ENCODE measurements at places on chromosomes 2 and 18. TPM values are rescaled to one million over a fixed set of nuclear protein-coding genes. Genes with fewer than 3 reads are reported as not detected.

Gene OSBPL1A
- total RNA-seq: 42.9 TPM

Gene DCC
- total RNA-seq: not detected

DNA sequence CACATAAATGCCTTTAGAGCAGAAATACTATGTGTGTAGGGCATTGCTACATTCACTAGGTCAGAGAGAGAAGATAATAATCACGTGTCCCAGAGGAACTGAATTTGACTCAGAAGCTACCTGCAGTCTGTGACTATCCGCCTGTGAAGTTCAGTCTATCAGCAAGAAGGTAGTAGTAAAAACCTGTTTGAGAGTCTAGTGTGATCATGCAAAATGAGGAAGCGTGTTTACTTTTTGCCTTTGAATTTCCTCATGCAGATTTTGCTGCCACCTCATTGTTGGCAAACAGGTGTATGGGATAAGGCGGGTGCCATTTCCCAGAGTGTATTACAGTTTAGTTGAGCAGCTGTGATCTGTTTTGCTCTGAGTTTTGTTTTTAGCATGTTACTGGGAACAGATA lies 403.9 kb upstream of the FANCL start:
- H3K27ac ChIP-seq: no peak overlapping the region
- no peak for DNase-seq
- H3K4me3 ChIP-seq: no peak overlapping the region
- H3K27me3 ChIP-seq: no peaks in the 10 kb centered on the region
- no peaks in the 10 kb centered on the region for H3K36me3 ChIP-seq

Gene RAB6C
- not detected for total RNA-seq

DNA sequence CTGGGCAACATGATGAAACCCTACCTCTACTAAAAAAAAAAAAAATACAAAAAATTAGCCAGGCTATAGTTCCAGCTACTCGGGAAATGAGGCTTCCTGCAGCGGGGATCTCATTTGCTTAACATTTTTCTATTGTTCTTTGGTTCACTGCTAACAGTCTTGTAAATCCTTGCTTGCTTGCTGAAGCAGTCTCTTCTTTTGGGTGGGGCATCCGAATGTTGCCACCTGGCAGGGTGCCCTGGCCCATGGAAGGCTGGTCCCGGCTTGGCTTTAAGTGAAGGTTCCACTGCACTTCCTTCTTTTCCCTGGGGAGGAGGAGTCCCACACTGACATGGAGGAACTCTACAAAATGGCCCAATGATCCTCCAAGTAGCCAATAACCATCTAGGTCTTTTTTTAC lies 6.0 kb upstream of the ANKRD29 start:
- no peaks in the 10 kb centered on the region for H3K4me1 ChIP-seq
- DNase-seq: no peak
- no peak overlapping the region for H3K4me3 ChIP-seq
- H3K36me3 ChIP-seq: no peaks in the 10 kb centered on the region

GRCh38 chr2:234032279-234032856 lies 18.1 kb upstream of the SPP2 start:
- DNase-seq: no peak
- no peaks in the 10 kb centered on the region for H3K4me1 ChIP-seq
- H3K27me3 ChIP-seq: no peaks in the 10 kb centered on the region
- H3K36me3 ChIP-seq: no peaks in the 10 kb centered on the region
- no peak overlapping the region for H3K27ac ChIP-seq

Gene ASNSD1
- 18.1 TPM for total RNA-seq

Gene CCDC150
- 7.1 TPM for total RNA-seq

Gene ALPI
- not detected for total RNA-seq

Gene ATP8B1
- total RNA-seq: 30.9 TPM

GRCh38 chr2:42721898-42722297 lies 42.0 kb downstream of the OXER1 start:
- no peaks in the 10 kb centered on the region for H3K27me3 ChIP-seq
- H3K27ac ChIP-seq: peak overlapping the region; percentile 49
- DNase-seq: no peak
- H3K36me3 ChIP-seq: peaks cover 6% of the 10 kb centered on the region
- H3K4me1 ChIP-seq: no peaks in the 10 kb centered on the region
- H3K4me3 ChIP-seq: no peak overlapping the region

Gene DYSF
- total RNA-seq: 58.3 TPM

- no peaks in the 10 kb centered on the region for H3K36me3 ChIP-seq
- H3K4me1 ChIP-seq: peaks cover 30% of the 10 kb centered on the region
- peak overlapping the region; percentile 77 for H3K27ac ChIP-seq
These were observed 134.5 kb upstream of the CTAGE1 start for GRCh38 chr18:22552254-22552653.

GRCh38 chr2:69997015-69997830 lies 35.8 kb upstream of the ASPRV1 start:
- no peak overlapping the region for H3K27ac ChIP-seq
- peaks cover 13% of the 10 kb centered on the region for H3K36me3 ChIP-seq
- H3K4me3 ChIP-seq: no peak overlapping the region
- H3K4me1 ChIP-seq: no peaks in the 10 kb centered on the region

DNA sequence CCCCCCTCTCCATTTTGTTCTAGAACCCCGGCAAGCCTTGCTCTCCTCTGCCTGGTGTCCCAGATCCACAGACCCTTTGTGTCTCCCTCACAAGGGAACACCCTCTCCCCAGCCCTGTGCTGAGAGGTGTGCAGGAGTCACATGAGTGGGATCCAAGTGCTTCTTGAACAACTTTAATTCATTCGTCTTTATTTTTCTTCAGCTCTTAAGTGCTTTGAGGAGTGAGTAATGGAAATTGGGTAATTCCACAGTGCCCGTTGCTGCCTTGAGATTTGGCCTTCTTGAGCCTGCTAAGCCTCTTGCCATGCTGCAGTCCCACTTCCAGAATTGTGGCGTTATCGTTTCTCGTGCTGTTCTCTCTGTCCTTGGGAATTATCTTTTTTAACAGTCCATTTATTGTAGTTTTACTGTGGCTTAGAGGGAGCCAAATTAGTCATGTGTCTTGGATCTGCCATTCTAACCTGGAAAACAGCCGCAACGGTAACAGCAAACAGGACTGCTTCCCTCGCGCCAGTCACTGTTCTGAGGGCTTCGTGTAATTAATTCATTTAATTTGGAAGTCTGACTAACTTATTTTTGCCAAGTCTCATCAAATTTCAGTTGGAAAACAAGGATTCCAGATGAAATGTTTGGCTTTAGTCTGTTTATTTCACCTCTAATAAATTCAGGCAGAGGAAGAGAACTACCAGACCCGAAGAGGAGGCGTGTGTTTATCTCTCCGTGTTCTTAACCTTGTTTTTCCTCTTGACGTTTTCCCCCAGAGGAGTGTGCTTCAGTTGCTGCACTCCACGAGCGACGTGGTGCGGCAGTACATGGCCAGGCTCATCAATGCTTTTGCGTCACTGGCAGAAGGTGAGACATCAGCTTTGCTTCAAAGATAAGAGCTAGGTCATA lies 72.0 kb downstream of the ARMC9 start:
- H3K4me3 ChIP-seq: no peak overlapping the region
- no peaks in the 10 kb centered on the region for H3K4me1 ChIP-seq
- H3K27ac ChIP-seq: no peak overlapping the region
- no peak for DNase-seq
- peaks cover 32% of the 10 kb centered on the region for H3K36me3 ChIP-seq
- H3K27me3 ChIP-seq: no peaks in the 10 kb centered on the region

DNA sequence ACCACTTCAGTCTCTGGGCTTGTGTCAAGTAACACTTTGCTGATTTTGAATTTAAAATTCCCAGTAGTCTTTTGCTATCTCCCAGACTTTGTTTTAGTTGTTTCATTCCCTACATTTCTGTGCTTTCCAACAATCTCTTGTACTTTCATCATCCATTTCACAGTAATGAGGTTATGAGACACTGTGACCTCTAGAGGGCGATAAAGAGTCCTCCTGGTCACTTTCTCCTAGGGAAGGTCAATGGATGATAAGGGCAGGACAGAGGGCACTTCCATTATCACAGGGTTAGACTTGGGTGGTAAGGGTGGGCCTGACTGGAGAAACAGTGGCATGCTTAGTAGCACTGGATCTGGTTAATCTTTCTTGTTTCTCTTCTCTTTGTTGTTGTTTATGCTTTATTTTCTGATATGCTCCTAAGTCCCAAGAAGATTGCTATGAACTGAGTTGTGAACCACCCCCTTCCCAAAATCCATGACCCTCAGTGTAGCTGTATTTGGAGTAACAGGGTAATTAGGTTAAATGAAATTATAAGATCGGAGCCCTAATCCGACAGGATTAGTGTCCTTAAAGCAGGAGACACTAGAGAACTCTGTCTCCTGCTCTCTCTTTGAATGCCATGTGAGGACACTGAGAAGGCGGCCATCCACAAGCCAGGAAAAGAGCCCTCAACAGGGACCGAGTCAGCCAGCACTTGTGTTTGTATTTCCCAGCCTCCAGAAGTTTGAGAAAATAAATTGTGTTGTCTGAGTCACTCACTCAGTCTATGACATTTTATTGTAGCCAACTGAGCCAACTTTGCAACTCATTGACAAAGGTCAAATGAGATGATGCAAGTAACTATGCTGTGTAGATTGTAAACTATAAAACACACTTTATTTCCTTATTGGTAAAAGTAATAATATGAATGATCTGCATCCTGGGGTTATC lies 779.2 kb downstream of the CNTNAP5 start:
- no peaks in the 10 kb centered on the region for H3K27me3 ChIP-seq
- no peak overlapping the region for H3K4me3 ChIP-seq
- H3K36me3 ChIP-seq: no peaks in the 10 kb centered on the region
- no peak overlapping the region for H3K27ac ChIP-seq
- no peak for DNase-seq

DNA sequence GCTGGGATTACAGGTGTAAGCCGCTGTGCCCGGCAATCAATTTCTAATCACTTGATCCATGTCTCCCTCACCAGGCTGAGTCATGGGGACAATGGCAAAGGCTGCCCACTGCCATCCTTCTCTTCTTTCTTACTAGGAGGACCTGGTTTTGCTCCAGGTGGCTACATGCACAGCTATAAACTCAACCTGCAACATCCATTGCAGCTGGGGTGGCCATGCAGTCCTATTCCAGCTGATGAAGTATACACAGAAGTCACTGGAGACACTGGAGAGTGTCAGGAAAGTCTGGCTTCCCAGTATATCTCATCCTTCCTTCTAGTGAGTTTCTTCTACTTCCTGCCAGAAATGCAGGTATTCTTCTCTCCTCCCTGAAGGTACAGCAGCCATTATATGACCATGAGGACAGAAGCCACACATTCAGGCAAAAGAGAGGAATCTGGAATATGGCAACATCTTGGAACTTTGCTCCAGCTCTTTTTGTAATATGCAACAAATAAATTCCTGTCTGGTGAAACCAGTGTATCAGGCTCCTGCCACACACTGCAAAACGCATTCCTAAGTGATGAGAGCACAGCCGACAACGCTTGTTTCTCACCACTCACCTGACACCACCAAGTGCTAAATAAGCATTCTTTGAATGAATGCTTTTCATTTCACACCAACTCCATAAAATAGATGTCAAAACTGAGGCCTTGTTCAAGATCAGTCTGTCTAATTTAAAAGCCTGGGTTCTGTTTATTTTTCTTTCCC lies 32.3 kb downstream of the SCTR start:
- no peak for DNase-seq
- H3K36me3 ChIP-seq: no peaks in the 10 kb centered on the region
- peaks cover 10% of the 10 kb centered on the region for H3K4me1 ChIP-seq
- H3K27me3 ChIP-seq: no peaks in the 10 kb centered on the region
- no peak overlapping the region for H3K4me3 ChIP-seq

Gene SERPINB5
- total RNA-seq: not detected

- H3K27me3 ChIP-seq: no peaks in the 10 kb centered on the region
- DNase-seq: no peak
- H3K36me3 ChIP-seq: no peaks in the 10 kb centered on the region
- no peak overlapping the region for H3K27ac ChIP-seq
- no peaks in the 10 kb centered on the region for H3K4me1 ChIP-seq
These were observed 2.4 kb upstream of the RBM45 start for GRCh38 chr2:178109813-178110212.

DNA sequence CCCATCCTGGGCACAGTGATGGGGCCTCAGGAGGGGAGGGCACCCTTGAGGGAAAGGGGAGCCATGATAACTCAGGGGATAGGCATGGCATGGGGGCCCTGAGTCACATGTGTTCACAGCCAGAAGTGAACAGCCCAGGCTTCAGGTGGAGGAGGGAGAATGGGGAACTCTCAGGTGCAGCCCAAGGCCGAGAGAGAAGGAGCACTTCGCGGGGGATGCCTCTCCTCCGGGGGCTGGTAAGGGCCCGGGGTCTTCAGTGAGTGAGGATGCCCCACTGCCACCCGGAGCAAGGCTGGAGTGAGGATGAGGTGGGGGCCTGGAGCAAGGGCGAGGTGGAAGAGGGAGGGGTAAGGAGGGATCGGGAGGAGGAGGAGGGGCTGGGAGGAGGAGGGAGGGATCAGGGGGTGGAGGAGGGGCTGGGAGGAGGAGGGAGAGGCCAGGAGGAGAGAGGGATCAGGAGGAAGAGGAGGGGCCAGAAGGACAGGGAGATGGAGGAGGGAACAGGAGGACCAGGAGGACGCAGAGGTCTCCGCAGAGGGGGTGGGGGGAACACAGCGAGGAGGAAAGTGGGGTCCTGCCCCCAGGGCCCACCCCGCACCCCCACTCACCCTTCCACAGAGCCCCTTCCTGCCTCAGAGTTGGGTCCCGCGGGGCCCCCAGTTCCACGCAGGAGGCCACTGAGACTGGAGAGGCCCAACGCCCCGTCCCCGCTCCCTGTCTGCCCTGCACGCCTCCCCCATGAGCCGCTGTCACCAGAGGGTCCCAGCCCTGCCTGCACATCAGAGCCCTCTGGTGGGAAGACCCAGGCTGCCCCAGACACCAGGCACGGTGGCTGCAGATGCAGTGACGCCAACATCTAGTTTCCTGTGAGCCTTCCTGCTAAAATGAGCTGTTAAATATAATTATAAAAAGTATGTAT lies 42.8 kb downstream of the RAMP1 start:
- H3K27ac ChIP-seq: peak overlapping the region; percentile 99
- H3K4me3 ChIP-seq: no peak overlapping the region
- H3K4me1 ChIP-seq: peaks cover 26% of the 10 kb centered on the region
- no peaks in the 10 kb centered on the region for H3K27me3 ChIP-seq
- H3K36me3 ChIP-seq: peaks cover 9% of the 10 kb centered on the region

Gene OSBPL6
- total RNA-seq: 1.4 TPM

Gene SCYGR6
- not detected for total RNA-seq

Gene GULP1
- total RNA-seq: 67.8 TPM

Gene FN1
- 5,098 TPM for total RNA-seq

DNA sequence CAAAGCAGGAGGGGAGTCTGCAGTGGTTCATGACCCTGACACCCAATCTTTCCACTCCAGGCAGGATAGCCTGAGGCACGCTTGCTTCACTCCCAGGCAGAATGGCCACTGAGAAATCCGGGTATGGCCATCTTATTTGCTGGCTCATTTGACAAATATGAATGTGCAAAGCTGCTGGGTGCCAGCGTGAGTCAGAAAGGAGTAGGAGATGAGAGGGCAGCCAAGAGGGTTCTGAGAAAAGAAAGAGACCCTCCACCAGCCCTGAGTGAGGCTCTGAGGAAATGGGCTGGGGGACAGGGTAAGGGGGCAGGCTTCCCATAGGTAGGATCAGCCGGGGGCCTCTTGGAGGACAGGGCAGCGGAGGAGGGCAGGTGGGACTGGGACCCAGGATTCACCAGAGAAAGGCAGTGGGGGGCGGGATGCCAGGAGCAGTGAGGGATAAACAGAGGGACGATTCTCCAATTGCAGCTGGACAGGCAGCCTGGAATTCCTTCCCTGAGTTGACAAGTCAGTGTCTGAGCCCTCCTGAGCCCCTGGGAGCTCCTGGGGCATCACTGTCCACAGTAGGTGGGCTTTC lies 15.2 kb downstream of the RAMP1 start:
- H3K36me3 ChIP-seq: peaks cover 26% of the 10 kb centered on the region
- no peaks in the 10 kb centered on the region for H3K27me3 ChIP-seq
- H3K4me3 ChIP-seq: peak overlapping the region; percentile 30
- H3K27ac ChIP-seq: peak overlapping the region; percentile 75
- peaks cover 31% of the 10 kb centered on the region for H3K4me1 ChIP-seq

Gene FAM237A
- total RNA-seq: not detected

- no peaks in the 10 kb centered on the region for H3K36me3 ChIP-seq
- H3K27me3 ChIP-seq: no peaks in the 10 kb centered on the region
- no peak for DNase-seq
- no peaks in the 10 kb centered on the region for H3K4me1 ChIP-seq
- no peak overlapping the region for H3K4me3 ChIP-seq
- H3K27ac ChIP-seq: no peak overlapping the region
These were observed 84.5 kb upstream of the TMEM247 start for GRCh38 chr2:46394649-46395510.

All from ascending aorta (tissue), 2 donors.